ENCODE measurements at places on chromosomes 13 and 19. TPM values are rescaled to one million over a fixed set of nuclear protein-coding genes. Genes with fewer than 3 reads are reported as not detected.

ZNF85 gene
- 7.4 TPM for total RNA-seq

TSSK6 gene
- total RNA-seq: 1.8 TPM

KDELR1 gene
- total RNA-seq: 111 TPM

RFPL4AL1 gene
- total RNA-seq: not detected

PLPP2 gene
- 67.0 TPM for total RNA-seq

KISS1R gene
- 0.92 TPM for total RNA-seq

ZNF665 gene
- total RNA-seq: 7.0 TPM

ZNF844 gene
- 8.6 TPM for total RNA-seq

AMER2 gene
- not detected for total RNA-seq

ASPDH gene
- not detected for total RNA-seq

P2RY11 gene
- total RNA-seq: 12.5 TPM

- DNase-seq: no peak
Observed at GRCh38 chr19:10320602-10321416, 5.0 kb upstream of the FDX2 start.

GRCh38 chr19:2761876-2762782 lies 20.9 kb downstream of the SGTA start:
- DNase-seq: no peak

GRCh38 chr13:48165063-48165462 lies 67.9 kb upstream of the ITM2B start:
- no peak for DNase-seq

DNA sequence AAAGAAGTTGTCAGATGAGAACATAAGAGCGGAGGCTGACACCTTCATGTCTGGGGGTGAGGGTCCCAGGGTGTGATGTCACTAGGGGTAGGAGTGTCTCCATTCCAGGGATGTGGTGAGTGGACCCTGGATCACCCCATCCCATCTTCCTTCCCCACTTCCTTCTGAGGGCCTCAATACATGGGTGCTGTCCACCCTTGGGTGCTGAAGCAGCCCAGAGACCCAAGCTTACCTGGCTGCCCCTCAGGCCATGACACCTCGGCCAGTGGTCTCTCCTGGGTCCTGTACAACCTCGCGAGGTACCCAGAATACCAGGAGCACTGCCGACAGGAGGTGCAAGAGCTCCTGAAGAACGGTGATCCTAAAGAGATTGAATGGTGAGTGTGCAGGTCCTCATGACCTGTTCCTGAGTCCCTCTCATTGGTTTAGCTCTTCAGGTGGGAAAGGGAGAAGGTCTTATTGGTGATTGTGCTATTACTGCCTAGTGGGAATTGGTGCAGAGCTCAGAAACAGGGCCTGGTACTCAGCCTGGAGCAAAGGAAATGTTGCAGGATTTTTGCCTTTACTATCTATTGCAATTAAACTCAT lies 37.7 kb upstream of the CYP4F8 start:
- DNase-seq: no peak

GRCh38 chr19:13579388-13580060 lies 73.2 kb upstream of the CACNA1A start:
- DNase-seq: no peak

GRCh38 chr13:51327961-51328360 lies 11.5 kb upstream of the SERPINE3 start:
- no peak for DNase-seq

DNA sequence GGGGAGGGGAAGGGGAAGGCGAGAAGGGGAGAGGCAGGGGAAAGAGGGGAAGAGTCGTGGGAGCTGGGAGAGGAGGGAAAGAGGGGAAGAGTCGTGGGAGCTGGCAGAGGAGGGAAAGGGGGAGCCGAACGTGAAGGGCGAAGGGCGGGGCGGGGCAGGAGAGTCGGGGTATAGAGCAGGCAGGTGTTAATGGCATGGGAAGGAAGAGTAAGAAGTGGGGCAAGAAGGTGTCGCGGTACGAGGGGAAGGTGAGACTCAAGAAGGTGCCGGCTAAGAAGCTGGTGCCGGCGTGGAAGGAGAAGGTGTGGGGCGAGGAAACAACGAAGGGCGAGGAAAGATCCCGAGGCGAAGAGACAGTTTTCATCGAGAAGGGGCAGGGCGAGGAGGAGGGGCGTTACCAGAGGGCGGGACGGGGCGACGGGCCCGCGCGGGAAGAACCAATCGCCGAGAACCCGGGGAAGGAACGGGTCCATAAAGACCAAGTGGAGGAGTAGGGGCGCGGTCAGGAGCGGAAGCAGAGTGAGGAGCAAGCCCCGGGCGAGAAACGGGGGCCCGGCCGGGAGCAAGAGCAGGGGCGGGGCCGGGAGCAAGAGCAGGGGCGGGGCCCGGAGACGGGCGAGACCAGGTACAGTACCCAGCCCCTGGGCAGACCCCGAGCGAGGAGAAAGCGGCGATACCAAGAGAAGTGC lies 463 bp downstream of the CATSPERG start:
- peak; percentile 83 for DNase-seq

GRCh38 chr13:61410266-61410665 lies 5.4 kb downstream of the PCDH20 start:
- DNase-seq: no peak

- no peak for DNase-seq
Observed at GRCh38 chr13:37869506-37869755, 141 bp downstream of the TRPC4 start.

GRCh38 chr13:43132257-43132656 lies 108.9 kb downstream of the DNAJC15 start:
- DNase-seq: no peak

GRCh38 chr13:30832845-30833332 lies 73.2 kb upstream of the MEDAG start:
- DNase-seq: no peak

DNA sequence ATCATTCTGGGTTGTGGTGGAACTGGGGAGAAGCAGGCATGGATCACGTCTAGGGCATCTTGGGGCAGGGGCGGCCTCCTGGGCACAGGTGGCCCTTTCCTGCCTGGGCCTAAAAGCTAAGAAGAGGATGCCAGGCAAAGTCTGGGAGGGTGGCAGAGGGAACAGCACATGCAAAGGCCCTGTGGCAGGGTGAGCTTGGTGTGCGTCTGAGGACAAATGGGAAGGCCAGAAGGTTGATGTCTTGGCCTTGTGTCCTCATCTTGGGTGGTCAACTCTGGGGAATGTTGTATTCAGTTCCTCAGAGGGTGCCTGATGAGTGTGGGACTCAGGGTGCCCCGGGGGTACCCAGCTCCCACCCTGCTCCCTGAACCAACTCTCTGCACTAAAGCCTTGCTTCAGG lies 5.4 kb upstream of the PLK5 start:
- DNase-seq: no peak

- DNase-seq: no peak
Observed at GRCh38 chr13:113557013-113557412, 27.5 kb upstream of the TFDP1 start.

DNA sequence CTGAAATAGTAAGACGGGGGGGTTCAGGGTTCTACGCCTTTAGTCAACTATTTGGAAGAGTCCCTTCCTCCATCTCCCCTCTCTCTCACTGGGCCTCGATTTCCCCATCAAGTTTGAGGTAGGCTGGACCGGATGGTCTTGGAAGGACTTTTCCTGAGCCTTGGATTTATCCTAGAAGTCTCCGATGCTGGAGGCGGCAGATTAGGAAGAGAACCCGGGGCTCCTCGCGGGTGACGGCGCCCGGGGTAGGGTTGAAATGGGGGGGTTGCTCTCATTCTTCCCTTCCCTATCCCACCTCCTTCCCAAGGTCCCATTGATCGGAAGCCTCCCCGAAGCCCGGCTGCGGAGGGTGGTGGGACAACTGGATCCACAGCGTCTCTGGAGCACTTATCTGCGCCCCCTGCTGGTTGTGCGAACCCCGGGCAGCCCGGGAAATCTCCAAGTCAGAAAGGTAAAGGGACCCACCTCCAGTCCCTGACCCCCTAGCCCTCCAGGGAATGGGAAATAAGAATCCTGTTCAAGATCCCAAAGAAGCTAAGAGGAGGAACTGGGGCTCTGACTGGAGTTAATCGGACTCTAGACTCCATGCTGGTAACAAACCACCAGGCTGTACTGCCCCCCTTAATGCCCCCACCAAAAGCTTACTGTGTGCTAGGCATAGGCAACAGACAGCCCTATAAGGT lies 781 bp downstream of the QPCTL start:
- DNase-seq: no peak

GRCh38 chr19:18390065-18390907 lies 4.3 kb downstream of the GDF15 start:
- no peak for DNase-seq

DNA sequence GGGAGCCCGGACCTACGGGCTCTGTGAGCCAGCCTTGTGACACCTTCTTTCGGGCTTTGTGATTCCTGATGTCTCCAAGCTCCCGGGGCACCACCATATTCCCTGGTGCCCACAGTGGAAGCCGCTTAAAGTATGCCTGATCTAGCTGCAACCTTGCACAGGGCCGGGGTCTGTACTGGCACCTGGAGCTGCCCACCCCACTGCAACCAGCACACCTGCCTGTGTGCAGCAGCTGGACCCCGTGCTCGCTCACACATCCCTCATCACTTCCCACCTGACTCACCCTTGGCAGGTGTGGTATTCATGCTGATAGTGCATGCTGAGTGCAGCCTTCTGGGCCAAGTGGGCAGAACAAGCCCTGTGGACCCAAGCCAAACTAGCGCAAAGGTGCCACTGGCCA lies 1981.1 kb upstream of the PCDH20 start:
- DNase-seq: no peak

GRCh38 chr13:77476456-77476855 lies 59.0 kb upstream of the SCEL start:
- no peak for DNase-seq

DNA sequence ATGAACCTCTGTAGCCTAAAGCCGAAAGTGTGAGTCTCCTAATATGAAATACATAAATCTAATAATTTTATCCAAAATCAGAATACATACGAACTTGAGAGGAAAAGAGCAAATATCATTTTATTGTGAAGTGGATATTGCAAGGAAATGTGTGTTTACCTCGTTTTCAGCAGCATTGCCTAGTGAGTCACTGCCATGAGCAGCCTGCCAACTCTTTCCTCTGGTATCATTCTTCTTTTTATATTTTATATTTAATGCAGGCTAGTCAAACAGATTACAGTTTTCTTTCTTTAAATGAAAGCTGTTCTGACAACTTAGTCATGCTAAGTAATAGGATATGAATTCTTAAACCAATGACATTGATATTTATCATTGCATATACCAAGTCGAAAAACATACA lies 44.2 kb downstream of the EDNRB start:
- DNase-seq: no peak

GRCh38 chr13:23748109-23748990 lies 140.8 kb downstream of the MIPEP start:
- DNase-seq: no peak

- no peak for DNase-seq
Observed at GRCh38 chr19:11554160-11554559, 4.9 kb downstream of the ELOF1 start.

DNA sequence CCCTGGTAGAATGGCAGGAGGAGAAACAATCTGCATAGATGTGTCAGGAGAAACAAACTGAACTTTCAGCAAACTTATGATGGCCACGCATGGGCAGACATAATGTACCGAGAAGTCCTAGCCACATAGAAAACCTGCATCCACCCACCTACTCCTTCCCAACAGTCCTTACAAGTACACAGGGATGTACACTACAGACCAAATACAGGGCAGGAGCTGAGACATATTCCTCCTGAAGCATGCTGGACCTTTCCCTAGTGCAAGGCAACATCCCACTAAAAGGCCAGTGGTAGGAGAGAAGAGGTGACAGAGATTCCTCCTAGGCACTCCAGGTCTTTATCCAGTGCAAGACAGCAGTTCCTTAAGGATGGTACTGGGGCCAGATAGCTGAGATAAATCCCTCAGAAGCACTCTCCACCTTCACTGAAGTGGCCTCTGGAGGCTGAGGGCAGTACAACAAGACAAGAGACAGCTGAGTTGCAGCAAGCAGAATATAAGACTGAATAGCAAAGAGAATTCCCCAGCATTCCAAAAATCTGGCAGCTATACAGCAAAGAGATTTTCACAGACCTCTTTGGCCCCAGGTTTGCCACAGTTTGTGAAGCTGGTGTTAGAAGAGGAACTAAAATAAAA lies 18.3 kb downstream of the VWA8 start:
- DNase-seq: no peak

GRCh38 chr13:45362939-45363338 lies 22.0 kb upstream of the TPT1 start:
- DNase-seq: no peak

DNA sequence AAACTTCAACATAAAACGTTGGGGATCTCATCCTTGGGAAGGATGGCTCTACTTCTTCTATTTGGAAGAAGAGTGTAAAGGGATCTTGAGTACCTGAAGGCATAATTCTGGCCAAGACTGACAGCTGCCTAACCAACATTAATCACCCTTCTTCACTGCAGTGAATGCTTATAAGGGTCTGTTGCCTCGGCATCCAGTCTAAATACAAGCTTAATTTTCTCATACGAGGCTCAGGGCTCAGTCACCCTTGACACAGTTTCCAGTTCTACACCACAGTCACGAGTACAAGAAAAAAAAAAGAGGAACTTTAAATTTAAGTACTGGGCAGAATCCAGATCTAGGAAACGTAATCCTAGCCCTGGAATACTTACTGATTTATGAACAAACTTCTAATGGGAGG lies 9.0 kb downstream of the FPR3 start:
- no peak for DNase-seq

GRCh38 chr19:1396768-1397679 lies 4.3 kb downstream of the GAMT start:
- no peak for DNase-seq

DNA sequence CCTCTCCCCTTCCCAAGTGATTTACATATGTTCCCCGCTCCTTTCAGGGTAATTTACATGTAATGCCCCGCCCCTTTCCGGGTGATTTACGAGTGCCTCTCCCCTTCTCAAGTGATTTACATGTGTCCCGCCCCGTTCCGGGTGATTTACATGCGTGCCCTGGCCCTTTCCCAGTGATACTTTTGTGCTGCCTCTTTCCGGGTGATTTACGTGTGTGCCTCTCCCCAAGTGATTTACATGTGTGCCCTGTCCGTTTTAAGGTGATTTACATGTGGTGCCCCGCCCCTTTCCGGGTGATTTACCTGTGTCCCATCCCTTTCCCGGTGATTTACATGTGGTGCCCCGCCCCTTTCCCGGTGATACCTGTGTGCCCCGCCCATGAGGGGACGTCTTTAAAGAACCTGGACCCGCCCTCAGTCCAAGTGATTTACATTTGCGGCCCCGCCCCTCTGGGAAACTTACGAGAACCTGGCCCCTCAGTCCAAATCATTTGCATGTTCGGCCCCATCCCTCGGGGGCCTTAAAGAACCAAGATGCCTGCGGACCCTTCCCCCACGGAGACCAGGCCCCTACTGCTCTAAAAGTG lies 559 bp upstream of the LENG9 start:
- DNase-seq: peak; percentile 99

DNA sequence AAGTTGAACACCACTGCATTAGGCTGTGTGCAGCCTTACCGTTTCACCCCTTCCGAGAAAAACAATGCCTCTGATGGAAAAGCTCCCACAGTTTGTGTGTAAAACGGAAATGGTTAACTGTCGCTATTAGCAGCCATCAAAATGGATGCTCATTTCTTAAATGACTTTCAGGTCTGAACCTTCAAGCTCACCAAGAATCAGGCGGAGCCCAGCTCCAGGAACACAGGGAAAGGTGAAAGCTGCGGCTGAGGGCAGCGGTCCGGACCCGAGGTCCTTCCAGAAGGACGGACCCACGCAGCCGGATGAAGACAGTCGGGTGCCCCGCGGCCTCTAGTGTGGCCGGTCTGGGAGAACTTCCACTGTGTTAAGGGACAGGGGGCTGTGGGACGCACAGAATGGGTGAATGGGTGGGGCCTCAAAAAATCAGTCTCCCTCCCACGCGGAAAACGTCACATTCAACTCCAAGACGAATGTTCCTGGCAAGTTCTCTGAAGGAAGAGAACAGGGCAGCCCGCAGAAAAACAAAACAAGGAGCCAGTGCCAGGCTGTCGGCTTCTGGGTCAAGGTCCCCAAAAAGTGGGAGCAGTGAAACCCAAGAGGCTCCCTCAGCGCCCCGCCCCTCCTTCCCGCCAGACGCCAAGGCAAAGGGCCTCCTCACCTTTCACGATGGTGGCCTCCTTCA lies 4.9 kb downstream of the IRS2 start:
- no peak for DNase-seq
